ENCODE measurements at places on chromosomes 3 and 15.

- DNase-seq, result no peak
These were observed 222.5 kb downstream of the ROBO2 start for GRCh38 chr3:77262361-77262760.

DNA sequence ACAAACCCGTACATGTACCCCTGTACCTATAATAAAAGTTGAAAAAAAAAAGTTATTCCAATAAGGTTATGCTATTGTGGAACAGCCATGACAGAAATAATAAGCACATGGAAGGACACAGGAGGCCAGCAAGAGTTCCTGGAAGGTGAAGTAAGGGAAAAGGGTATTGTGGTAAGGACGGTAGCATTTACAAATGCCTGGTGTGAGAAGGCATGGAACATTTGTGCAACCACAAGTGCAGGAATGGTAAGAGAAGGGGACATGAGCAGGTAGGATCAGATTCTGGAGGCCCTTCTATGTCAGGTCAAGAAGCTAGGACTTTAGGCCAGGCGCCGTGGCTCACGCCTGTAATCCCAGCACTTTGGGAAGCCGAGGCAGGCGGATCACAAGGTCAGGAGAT is 82.5 kb downstream of the PPP2R3A start:
- DNase-seq, result no peak

GRCh38 chr3:61996366-61996765 is 377.0 kb downstream of the FEZF2 start:
- DNase-seq, result no peak

- DNase-seq, result no peak
These were observed 16.2 kb downstream of the CPA3 start for GRCh38 chr3:148881286-148881685.

- no peak for DNase-seq
These were observed 89.0 kb downstream of the RPL22L1 start for GRCh38 chr3:170780955-170781354.

- no peak for DNase-seq
These were observed 8.8 kb upstream of the SLC15A2 start for GRCh38 chr3:121885386-121885785.

- DNase-seq, result no peak
These were observed 15.1 kb upstream of the STAB1 start for GRCh38 chr3:52479877-52480575.

GRCh38 chr3:40800343-40800742 is 275.6 kb downstream of the ZNF621 start:
- no peak for DNase-seq

GRCh38 chr3:101617478-101617877 is 43.5 kb downstream of the PCNP start:
- no peak for DNase-seq

DNA sequence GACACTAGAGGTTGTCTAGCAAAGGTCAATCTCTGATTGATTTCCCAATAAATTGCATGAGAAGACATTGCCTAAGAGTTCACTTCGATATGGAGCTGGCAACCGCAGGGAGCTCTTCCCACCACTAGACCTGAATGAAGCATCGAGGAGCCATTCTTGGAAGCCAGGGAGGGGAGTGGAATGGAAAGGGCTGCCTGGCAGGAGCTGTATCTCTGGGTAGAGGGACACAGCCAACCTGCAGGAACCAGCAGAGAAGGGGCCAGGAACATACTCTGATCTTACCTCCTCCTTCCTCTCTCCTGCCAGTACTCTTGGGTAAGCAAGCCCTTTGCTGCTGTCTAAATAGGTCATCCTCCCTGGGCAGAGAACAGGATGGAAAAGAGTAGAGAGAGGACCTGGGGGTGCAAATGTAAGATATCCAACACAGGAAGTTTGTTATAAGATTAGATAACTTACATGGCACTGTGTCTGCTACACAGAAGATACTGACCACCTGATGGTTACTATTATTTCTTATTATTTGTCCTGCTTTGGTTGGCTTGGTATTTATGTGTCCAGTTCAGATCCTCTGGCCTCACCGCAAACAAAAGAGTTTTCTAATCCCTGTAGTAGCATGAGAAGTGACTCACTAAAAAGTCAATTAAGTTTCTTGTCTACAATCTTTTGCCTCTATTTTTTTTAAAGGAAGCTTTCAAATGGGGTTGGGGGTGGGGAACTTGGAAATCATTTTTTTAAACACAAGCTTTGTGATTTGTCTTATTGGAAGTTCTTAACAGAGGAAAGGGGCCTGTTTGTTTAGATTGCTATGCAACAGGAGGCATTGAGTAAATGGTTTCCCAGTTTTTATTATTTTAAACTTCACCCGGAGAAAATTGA is 156.7 kb upstream of the TSC22D2 start:
- DNase-seq, result no peak

- no peak for DNase-seq
These were observed 4.4 kb downstream of the TERC start for GRCh38 chr3:169760479-169760878.

DNA sequence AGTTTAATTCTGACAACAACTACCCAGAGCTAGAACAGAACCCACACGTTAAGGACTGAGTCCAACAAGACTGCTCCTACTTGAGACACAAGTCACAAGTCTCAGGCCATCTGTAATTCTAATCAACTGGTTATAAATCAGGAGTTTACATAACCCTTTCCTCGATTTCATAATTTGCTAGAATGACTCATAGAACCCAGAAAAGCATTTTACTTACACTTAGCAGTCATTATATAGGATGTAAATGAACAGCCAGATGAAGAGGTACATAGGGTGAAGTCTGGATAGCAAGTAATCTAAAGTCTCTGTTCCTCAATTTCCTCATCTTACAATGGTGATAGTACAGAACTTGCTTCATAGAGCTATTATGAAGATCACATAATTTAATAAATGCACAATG is 1018.2 kb downstream of the DIPK2A start:
- no peak for DNase-seq

GRCh38 chr15:94607176-94607654 is 375.9 kb downstream of the MCTP2 start:
- DNase-seq, result no peak

GRCh38 chr15:89870006-89870405 is 23.8 kb downstream of the AP3S2 start:
- DNase-seq, result no peak

DNA sequence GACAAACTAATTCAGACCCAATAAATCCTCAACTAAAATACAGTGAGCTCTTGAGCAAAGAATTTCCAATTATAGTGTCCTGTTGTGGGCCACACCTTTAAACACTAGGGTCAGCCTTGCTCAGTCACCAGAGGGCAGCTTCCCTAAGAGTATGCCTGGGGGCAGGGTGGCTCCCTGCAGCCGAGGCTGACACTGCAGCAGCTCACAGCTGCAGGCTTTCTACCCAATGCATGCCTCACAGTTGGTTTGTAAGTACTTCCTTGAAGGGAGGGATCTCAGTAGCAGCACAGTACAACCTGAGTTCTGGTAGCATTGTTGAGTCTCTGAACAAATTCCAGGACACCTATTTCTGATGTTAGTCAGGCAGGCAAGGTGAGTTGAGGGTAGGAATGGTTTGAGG is 335.6 kb downstream of the TUSC7 start:
- DNase-seq, result no peak

DNA sequence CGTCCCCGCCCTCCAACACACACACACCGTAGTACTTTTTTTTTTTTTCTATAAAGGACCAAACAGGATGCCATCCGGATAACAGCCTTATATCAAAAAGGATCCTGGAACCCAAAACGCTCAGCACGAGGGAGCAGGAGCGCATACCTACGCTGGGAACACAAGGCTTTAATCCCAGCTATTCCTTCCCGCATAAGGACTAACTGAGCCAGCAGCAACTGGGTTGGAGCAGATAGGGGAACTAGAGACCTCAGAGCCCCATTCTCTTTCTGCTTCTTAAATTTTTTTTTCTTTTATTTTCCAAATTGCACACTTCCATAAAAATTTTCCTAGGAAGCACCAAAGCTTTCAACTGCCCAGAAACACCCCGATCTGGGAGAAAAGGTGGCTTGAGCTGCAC is 1.3 kb downstream of the TRANK1 start:
- DNase-seq, result no peak

GRCh38 chr3:141728355-141728892 is 9.7 kb upstream of the RNF7 start:
- no peak for DNase-seq

GRCh38 chr3:49132437-49133225 is at the start of gene LAMB2:
Gene LAMB2 (minus strand): TSS chr3:49133050. CDS start chr3:49132867, 183 bp downstream.
- DNase-seq, result peak; percentile 83

DNA sequence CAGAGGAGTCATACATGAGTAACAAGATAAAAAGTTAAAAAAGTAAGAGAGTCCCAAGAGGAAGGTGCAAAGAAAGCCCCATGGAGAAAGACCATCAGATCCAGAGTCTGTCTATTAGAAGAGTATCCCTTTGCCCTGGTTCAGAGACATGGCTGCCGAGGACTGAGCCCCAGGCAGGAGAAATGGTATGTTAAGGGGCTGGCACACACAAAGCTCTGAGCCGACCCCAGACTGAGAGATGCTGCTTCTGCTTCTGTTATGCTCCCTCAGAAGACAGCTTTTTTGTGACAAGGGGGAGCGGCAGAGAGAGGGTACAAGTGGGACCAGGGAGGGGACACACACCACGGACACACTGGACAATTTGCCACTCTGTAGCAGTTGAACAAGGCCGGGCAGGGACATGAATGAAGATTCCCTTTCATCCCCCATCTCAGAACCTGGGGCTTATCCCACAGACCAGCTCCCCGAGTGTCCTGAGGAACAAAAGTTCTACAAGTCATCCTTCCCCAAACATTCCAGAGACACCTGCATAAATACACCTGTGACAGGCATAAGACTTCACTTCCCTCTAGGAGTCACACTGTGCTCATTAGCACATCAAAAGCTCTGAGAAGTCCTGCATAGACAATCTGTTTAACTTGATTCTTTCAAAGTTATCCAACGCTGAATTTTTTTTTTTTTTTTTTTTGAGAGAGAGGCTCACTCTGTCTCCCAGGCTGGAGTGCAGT is 161.6 kb upstream of the WNT5A start:
- DNase-seq, result no peak

- DNase-seq, result peak; percentile 48
These were observed 3.8 kb downstream of the VEPH1 start for GRCh38 chr3:157499342-157499963.

DNA sequence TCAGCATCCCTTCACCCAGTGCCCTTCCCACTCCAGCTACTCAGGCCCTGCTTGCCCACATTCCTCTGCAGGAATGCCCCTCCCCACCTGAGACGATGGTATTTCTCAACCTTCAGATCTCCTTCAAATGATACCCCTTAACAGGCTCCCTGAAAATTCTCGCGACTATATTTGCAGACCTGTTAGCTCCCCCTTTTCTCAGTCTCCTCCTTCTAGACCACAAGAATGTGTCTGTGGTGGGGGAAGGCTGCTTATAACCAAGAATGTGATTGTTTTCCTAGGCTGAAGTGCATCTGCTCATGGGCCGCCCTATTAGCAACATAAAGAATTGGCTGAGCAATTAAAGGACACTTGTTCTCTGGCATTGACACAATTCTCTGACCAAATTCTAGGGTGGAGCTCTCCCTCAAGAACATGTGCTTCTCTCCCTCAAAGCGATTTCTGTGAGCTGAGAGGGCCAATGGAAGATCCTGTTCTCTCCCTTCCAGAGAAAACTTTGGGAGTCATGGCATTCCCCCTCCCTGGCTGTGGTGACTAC is 19.1 kb upstream of the LIMD1 start:
- DNase-seq, result no peak

- peak; percentile 88 for DNase-seq
These were observed 367.5 kb upstream of the THBS1 start for GRCh38 chr15:39213385-39213840.

DNA sequence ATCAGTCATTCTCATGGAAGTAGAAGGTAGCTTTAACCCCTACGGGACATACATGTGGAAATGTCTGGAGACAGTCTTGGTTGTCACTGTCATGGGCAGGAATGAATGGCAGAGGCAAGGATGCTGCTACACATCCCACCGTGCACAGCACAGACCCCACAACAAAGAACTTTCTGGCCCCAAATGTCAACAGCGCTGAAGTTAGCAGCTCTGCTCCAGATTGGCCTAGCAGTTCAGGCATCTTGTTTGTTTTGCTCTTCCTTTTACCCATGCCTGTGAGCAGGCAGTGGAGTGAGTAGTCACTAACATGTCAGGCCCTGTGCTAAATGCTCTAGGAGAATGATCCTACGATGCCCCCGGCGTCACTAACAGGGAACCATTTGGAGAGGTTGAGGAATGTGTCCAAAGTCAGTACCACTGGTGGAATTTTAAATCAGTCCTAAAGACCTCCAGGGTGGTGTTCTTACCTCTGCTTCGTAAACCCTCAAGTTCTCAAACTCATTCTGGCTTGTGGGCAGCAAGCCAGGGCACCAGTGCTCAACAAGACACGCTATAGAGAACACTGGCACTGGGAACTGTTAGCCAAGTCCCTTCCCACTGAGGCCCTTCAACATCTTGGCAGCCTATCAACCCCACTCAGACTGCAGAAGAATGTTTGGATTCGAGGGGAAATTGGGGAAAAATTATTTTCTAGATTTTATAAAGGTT is 142.2 kb downstream of the FOXP1 start:
- no peak for DNase-seq

DNA sequence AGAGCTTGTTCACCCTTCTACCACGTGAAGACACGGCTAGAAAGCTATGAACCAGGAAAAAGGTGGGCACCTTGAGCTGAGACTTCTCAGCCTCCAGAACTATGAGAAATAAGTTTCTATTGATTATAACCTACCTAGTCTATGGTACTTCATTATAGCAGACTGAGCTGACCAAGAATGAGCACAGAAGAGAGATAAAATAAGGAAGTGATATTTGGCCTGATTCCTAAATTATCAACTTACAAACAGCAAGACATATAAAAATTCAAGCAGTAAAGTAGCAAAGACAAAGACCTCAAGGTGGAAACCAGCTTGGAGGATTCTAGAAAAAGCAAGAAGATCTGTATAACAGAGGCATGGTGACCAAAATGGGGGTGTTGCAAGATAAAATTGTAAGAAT is 63.9 kb upstream of the OSTN start:
- no peak for DNase-seq

- no peak for DNase-seq
These were observed 46.1 kb downstream of the C2CD4A start for GRCh38 chr15:62112616-62113593.

DNA sequence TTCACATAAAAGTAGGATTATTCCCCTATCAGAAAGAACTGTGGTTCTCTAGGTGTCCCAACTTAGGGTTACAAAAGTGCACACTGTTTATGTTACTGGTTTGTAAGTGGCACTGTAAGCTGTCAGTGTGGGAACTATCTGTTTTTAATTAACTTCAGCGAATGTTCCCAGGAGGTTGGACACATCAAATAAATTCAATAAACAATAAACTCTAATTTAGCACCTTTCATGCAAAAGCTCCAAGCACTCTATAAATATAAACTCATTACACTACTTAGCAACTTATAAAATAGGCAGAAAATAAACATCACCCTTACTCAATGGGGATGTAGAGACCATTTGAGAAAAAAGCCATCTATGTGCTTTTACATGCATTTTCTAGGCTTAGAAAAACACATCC is 168.4 kb upstream of the SLC2A2 start:
- no peak for DNase-seq

- no peak for DNase-seq
These were observed 28.3 kb upstream of the GALNT15 start for GRCh38 chr3:16146015-16146730.

DNA sequence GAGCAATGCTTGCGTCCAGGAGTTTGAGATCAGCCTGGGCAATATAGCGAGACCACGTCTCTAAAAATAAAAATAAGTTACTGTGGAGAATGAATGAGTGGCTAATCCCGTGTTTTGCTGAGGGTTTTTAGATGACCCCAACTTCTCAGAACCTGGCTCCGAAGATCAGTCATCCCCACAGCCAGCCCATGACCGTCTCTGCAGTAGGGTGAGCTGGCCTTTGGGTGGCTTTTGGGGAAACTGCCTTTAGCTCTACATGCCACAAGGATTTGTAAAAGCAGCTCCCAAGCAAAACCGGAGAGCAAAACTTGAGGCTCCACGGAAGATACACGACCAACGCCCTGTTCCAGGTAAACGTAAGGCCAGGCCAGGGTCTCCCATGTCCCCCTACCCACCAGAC is 39.2 kb upstream of the TFRC start:
- no peak for DNase-seq
